GM13977 (cell line): ENCODE measurements at places on chromosomes 6 and 20.
A peak's percentile ranks its signal among the peaks of the same experiment; 100 is the strongest.

DNA sequence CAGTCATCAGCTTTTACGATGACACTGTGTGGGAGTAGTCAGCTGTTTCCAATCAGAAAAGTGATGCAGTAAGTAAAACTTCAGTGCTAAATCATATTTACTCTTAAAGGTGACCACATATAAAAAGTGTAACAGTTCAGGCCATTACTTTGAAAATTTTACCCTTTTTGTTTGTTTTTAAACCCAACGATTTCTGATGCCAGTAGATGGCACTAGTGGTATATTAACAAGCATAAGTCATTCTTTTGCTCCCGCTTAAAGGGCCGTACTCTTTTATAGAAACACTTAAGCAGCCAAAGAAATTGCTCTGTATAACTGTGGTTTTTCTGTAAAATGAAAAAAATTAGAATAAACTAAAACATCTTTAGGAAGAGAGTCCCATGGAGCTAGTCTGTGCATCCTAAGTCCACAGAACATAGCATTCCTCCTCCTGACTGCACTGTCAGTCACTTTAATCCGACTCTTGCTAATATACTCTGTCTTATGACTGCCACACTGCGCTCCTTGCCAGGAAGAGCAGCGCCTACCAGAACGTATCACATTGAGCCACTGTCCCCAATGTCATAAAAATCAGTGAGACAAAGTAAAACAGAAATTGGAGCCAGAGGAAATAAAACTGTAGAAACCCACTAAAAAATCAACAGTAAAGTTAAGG lies 25.0 kb downstream of the HEBP2 start:
- peak; percentile 78 for DNase-seq

DNA sequence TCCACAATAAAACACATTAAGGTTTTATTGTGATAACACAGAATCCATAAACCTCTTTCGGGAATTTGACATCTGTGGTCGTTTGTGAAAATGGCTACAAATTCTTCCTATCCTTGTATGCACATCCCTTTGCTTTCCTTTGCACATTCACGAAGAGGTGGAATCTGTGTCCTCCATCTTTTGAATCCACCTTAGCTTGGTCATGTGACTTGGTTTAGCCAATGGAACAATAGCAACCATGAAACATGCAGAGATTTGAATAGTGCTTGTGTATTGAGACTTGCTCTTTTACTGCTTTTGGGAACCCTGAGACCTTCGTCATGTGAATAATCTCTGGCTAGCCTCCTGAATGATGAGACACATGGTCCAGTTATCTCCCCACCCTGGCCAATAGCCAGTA lies 49.7 kb upstream of the NOP56 start:
- DNase-seq = no peak

GRCh38 chr20:39523405-39523804 lies 561.3 kb downstream of the DHX35 start:
- no peak for DNase-seq

DNA sequence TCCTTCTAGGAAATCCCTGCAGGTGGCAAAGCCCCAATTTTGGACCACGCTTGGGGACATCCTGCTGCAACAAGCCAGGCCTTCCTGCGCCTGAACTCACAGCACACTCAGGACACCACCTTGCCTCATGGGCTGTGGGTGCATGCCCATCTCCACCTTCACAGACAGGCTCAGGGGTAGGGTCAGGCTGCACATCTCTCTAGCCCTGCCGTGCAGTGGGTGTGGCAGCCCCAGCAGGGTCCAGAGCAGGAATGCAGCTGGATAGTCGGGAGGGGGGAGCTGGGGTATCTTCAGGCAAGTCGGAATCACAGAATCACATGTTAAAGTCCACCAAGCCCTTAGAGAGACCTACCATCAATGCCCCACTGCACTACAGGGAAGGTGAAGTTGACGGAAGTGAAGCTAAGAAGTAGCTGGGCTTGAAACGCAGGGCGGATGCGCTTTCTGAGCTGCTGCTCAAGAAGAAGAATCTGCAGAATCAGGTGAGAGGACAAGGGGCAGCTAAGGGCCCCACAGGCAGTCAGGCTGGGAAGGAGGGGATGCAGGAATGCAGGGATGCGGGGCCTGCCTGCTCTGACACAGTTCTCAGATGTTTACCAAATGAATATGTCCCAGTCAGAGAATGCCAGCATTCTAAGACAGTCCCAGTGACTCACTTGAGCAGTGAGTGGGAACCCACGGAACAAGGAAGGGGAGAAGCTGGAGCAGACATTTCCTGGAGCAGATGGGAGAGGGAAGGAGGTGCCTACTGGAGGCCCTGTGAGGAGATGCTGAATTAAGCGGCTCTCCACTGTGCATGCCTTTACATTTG lies 11.3 kb downstream of the SERPINB6 start:
- no peak for DNase-seq

- no peak for DNase-seq
These were observed 48.0 kb upstream of the PTPRT start for GRCh38 chr20:43237651-43238168.
